ENCODE measurements at places on chromosomes 16 and 17.

DNA sequence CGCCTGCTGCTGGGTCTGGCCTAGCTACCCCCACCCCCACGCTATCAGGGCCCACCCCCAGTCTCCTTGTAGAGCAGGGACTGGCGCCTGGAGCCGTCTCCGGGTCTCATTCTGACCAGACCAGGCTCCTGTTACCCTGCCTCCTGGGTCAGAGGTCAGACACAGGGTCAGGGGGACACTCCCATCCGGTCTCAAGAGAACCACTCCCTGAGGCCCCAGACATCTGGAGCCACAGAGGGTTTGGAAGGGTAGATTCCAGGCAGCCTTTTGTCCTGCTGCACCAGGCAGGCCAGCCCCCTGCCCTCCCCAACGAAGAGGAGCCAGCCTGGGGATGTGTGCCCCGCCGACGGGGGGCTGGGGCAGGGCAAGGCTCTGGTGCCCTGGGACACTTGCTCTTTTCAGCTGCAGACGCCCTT, 944 bp upstream of the WFIKKN1 start:
- no peak for DNase-seq

DNA sequence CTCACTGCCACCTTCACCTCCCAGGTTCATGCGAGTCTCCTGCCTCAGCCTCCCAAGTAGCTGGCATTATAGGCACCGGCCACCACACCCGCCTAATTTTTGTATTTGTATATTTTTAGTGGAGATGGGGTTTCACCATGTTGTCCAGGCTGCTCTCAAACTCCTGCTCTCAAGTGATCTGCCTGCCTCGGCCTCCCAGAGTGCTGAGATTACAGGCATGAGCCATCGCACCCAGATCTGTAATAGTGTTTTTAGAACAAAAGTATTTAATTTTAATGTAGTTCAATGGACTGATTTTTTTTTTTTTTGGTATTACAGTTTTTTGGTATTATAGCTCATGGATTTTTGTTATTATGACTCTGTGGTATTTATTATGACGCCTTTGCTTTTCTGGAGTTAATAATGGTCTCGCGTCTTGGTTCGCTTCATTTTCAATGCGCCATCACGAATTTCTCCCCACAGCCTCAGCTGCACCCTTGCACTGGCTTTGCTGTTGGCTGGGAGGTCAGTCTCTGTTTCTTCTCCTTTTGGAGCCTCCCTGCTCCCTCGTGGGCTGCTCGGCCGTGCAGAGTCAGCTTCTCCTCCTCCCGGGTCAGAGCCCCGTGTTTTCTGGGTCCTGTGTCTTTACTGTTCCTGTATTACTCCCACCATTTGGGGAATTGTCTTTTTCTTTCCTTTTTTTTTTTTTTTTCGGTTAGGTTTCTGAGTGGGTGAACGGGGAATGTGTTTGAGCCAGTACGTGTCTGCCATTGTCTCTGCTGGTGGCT, 27.2 kb downstream of the BAIAP2 start:
- DNase-seq, result no peak

DNA sequence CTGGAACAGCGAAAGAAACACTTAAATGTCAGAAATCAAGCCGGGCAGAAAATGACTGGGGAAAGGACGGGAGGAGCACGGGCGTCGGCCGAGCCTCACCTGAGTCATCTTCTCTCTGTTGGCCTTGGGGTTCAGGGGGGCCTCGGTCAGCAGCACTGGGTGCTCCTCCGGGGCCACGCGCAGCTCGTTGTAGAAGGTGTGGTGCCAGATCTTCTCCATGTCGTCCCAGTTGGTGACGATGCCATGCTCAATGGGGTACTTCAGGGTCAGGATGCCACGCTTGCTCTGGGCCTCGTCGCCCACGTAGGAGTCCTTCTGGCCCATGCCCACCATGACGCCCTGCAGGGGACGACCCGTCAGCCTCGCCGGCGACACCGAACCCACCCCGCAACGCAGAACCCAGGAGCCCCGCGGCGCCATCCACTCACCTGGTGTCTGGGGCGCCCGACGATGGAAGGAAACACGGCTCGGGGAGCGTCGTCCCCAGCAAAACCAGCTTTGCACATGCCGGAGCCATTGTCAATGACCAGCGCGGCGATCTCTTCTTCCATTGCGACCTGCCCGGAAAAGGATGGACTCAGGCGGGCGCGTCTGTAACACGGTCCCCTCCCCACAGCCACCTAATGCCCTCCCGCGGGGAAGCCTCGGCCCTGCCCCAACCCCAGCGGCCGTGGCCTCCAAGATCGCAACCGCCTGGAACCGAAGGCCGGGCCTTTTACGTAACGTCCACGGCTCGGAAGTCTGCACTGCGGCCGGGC, 616 bp downstream of the ACTG1 start:
- DNase-seq, result no peak

DNA sequence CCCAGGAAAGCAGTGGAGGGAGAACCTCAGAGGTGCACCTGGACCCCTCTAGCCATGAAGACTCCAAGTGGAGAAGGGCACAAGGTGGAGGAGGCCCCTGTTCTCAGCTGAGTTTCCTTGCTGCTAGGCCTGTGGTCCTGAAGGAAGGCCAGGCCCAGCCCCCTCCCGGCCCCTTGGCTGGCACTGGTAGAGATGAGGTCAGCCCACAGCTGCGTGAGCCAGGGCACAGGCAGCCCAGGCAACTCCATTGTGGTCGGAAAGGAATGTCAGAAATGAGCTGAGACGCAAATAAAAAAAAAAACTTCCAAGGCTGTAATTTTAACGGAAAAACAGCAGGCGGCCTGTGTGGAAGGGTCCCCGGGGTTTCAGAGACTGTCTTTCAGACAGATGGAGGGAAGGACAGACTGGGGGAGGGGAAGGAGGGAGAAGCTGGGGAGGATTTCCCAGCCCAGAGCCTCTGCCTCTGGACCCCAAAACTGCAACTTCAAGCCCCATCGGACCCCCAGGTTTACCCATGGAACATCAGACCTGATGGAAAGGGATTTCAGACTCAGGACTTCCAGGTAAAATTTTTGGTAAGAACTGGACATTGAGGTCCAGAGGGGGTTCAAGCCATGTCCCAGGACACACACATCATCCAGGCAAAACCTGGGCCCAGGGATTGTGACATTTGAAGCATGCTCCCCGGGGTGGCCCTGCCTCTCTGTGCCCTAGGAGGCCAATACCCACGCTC, 25.6 kb upstream of the MRPS23 start:
- peak; percentile 95 for DNase-seq

DNA sequence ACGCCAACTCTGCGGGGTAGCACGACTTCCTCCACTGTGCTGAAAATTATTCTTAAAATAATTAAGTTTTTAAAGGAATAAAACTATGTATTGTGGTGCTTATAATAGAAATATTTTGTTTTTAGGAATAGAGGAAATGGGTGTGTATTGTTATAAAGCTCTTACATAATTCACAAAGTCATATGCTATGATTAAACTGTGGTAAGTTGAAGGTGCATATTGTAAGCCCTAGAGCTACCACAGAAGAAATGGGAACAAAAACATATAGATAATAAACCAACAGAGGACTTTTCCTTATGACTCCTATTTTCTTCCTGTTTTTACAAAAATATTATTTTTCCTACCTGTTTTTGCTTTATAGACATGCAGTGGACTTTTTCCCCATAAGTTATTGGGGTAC, 4.3 kb upstream of the SLFN11 start:
- no peak for DNase-seq

GRCh38 chr17:64401941-64402340, 11.3 kb upstream of the PECAM1 start:
- no peak for DNase-seq

All from renal cortical epithelial cell (primary cell).